ENCODE measurements at places on chromosomes 11 and 22.

- DNase-seq, result no peak
Observed at GRCh38 chr11:269146-269890, 8.9 kb upstream of the NLRP6 start.

DNA sequence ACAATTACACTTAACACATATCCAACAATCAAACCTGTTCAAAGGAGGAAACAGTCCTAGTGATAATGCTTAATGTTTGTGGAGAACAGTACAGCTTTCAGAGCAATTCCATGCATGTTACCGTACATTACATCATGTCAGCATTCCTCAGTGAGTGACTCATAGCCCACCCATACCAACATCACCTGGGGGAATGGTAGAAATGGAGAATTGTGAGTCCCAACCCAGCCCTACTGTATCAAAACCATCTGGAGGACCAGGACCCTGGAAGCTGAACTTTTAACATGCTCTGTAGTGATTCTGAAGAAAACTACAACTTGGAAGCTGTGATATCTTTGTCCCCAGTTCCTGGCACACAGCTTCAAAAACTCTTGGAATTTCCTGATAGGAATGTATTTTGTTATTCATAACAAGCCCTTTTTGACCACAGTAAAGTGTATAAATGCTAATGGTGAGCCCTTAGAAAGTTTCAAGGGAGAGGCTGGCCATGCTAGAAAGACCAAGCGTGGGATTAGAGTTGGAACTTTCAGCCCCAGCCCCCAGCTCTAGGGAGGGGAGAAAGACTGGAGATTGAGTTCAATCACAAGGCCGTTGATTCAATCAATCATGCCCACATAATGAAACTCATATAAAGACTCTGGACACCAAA, 301.1 kb downstream of the BUD13 start:
- DNase-seq, result no peak

GRCh38 chr11:27464909-27465308, 7.7 kb downstream of the LGR4 start:
- DNase-seq, result no peak

GRCh38 chr11:125952559-125952958, 6.7 kb downstream of the VSIG10L2 start:
- DNase-seq, result no peak

DNA sequence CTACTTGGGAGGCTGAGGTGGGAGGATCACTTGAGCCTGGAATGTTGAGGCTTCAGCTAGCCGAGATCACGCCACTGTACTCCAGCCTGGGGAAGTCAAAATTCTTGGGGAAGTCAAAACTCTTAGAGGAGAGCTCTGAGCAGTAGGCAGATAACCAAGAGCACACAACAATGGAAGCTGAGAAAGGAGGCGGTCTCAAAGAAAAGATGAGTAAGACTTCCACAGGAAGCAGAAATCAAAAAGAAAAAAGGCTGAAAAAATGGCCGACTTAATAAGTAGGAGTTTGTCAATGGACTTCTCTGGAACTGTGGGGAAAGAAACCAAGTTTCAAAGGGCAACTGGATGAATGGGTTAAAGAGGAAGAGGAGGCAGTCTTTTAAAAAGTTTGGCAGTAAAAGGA, 32.1 kb downstream of the RAB30 start:
- no peak for DNase-seq

- no peak for DNase-seq
Observed at GRCh38 chr11:117849781-117850414, 25.4 kb upstream of the FXYD2 start.

DNA sequence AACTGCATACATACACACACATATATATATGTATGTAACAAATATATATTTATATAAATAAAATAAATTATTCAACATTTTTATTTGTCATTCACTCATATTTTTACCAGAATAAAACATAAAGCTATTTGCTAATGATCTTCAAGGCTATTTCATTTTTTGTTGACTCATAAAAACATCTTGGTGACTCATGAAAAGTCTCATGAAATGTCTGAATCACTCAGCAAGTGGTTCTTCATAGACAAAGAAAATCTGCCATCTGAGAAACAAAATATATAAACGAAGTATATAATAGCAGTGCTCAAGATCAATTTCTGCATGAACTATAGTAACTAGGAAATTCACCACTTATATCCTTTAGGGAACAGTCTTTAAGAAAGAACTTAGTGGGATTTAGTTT, 764.8 kb upstream of the FAT3 start:
- peak; percentile 16 for DNase-seq

DNA sequence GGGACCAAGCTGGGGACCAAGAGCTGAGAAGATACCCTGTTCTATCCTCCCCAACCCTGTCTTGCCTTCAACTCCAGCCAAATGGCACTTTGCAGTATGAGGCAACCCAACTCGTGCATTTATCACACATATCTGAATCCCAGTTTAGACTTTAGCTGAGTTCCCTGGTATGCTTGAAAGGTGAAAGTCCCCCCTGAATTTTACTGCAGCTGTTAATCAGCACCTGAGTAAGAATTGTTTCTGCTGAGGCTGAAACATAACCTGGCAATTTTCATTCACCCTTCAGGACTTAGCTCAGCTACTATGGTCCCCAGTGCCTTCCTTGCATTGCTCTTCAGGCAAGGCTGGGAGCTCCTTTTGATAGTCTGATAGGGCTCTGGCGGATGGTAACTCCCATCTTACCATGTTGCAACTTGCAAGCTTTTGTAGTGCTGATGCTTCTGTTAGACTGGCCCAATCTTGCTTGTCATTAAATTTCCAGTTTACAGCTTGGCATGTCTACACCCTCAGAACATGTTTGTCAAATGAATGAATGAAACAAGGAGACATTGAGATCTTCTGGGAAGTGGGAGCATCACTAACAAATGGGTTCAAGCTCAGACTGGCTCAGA, 64.0 kb upstream of the SLC6A5 start:
- no peak for DNase-seq

DNA sequence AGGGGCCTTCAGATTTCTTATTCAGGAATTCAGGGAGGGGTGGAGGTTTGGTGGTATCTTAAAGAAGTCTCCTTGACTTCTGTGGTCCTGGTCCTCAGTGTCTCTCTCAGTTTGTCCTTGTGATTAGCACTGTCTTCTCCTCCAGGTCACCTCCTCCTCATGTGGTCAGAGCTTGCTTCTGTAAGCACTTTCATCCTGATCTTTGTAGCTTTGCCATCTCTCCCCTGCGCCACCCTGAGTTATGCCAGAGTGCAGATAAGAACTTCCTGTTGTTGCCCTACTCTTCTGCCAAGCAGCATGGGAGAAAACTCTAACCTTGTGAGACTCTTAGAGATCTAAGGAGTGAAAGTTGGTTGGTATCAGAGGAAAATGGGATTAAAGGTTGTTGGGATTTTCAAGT, 30.9 kb downstream of the MICAL2 start:
- DNase-seq, result no peak

GRCh38 chr11:112306230-112306629, 45.6 kb upstream of the PLET1 start:
- no peak for DNase-seq

DNA sequence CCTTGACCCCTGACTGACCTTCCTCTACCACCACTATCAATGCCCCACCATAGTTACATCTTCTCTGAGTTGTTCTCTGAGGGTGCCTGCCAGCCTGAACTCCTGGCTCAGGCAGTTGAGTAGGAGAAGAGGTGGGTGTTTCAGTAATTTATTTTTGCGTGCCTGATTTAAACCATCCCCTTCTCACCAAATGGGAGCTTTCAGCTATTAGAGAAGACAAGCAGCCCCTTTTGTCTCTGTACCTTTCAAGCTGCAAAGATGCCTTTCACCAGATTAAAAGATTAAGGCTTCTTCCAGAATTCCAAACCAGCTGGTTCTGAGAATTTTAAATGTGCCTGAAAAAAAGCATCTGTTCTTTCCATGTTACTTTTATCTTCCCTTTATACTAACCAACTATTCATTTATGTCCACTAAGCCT, 223.8 kb downstream of the FAM76B start:
- DNase-seq, result no peak

DNA sequence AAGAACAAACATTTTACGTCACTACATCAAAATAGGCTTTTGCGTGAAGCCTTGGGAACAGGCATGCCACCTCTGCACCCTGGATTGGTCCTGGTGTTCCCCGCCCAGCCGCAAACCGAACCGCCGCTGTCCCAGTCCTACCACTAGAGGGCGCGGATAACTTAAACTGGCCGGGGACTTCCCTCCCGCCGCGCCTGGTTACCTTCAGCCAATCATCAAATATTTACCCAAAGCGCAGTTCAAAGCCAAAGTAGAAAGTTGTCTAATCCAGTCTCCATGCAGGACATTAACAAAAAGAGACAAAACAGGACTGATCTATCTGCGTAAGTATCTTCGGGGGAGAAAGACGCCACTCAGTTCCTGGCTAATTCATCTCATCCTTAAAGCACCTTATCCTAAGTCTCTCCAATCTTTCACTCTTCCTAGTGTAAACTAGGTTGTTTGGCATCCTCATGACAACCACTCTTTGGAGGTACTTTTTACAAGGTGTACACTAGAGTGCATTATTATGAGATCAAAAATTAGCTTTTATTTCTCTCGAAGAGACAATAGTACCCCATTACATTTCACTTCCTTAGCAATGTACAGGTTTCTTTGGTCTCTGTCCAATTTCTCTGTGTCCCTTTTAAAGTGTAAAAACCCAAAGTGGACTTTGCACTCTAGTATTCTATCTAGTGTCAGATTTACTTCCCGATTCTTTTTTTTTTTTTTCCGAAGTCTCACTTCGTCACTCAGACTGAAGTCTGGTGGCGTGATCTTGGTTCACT, 3.9 kb upstream of the CRY2 start:
- DNase-seq, result peak; percentile 76

DNA sequence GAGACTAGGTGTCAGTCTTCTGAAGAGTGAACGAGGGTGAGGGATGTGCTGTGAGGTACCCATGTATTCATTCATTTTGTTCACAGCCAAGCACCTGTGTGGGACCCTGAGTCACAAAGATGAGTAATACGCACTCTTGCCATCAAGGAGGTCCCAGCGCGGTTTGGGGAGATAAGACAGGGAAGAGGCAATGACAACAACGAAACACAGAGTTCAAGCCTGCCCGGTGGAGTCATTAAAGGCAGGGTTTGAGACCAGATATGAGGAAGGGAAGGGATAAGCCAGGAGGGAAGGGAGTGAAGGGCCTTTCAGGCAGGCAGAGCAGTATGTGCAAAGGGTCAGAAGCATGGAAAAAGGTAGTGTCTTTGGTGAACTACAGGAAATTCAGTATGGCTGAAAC, 4.6 kb downstream of the DCHS1 start:
- no peak for DNase-seq

DNA sequence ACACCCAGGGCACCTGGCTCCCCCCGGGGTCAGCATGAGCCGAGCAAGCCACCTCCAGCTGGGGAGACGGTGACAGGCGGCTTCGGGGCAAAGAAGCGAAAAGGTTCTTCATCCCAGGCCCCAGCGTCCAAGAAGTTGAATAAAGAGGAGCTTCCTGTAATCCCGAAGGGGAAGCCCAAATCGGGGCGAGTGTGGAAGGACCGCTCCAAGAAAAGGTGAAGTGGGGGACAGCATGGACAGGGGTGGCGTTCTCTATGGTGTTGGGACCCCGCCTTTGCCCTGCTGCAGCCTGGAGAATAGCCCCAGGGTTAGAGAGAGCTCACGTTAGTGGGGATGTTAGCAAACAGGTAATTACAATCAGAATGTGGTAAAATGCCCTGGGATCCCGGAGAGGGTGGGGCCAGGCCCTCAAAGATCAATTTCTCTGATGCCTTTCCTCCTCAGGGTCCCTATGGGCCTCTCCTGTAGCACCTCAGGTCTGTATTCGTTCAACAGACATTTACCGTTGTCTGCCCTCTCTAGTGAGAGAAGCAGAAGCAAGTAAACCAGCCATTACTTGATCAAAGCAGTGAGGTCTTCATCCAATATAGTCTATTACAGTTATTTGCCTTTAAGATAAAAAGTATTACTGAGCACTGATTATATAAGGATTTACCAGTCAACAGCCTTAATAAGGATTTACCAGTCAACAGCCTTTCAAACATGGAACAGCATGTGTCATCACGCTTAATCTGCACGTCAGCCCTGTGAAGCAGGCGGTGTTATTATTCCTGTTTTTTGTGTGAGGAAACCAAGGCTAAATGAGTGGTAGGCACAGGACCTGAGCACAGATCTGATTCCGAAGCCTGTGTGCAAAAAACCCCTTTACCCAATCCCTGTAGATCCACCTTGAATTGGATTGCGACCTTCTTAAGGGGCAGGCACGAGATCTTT, 1.0 kb downstream of the CCDC86 start:
- DNase-seq, result peak; percentile 36

- DNase-seq, result peak; percentile 22
Observed at GRCh38 chr11:122598971-122599370, 56.6 kb upstream of the UBASH3B start.

- DNase-seq, result no peak
Observed at GRCh38 chr11:77259641-77260040, 41.8 kb downstream of the GDPD4 start.

GRCh38 chr22:46575911-46576555, 38.6 kb upstream of the CELSR1 start:
- no peak for DNase-seq

DNA sequence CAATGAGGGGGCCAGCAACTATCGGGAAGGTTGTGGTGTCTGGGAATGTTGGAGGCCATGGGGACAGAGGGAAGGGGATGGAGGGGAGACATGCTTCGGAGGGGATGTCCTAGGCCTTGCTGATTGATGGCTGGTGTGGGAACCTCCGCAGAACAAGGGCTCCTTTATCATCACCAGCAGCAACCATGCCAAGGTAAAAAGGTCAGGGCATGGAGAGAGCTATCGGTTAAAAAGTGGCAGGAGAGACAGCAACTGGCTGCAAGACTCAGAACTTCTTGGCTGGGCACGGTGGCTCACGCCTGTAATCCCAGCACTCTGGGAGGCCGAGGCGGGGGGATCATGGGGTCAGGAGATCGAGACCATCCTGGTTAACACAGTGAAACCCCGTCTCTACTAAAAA, 3.0 kb downstream of the GSTT4 start:
- DNase-seq, result no peak

DNA sequence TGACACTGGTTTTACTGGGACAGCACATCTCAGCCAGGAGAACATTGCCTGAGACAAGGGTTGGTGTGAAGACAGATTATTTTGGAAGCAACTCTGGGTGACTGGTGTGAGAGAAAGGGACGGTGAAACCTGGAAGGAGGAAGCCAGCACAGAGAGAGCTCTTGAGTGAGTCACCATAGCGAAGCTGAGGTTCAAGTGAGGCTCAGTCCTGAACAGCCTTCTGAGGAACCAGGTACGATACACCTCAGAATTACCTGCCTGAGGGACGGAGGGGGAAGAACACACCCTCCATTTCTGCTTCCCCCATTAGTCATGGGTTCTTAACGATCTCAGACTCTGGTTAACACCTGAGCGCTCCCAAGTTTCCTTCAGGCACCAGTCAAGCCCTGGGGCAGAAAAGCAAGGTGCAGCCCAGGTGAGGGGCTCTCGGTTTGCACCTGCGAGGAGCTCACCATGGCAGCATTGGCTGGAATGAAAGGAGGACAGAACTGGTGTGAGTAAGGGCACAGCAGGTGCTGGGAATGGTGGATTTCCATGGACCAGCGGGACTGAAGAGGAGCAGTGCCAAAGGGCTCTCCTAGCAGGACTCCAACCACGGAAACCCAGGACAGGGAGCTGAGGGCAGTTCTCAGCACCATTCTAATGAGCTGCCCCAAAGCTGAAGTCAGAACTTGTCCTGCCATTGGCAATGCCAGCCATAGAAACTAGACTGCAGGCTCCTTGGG, 459.3 kb downstream of the OPCML start:
- DNase-seq, result no peak

GRCh38 chr11:131745405-131745804, 375.0 kb downstream of the NTM start:
- peak; percentile 86 for DNase-seq
